ENCODE measurements at places on chromosomes 16 and 17.

DNA sequence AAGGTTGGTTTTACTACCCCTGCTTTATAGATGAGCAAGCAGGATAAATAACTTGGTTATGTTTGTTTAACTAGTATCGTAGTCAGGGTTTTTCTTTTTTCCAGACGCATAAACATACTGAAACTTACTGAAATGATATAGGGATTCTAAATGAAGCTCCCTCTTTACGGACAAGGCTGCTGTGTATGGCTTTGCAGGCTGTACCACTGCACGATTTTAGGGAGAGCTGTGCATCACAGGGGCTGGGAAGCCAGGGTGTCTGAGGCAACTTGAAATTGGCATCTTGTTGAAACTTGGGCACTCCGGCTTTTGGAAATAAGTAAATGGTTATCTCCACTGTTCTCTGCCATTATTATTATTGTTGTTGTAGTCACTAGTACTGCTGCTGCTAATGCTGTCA is 218.1 kb upstream of the CDH8 start:
- DNase-seq: no peak

- no peak for DNase-seq
These were observed 41.3 kb downstream of the CDH13 start for GRCh38 chr16:82668094-82668493.

- DNase-seq: no peak
These were observed 150.4 kb upstream of the IRX5 start for GRCh38 chr16:54780266-54780665.

DNA sequence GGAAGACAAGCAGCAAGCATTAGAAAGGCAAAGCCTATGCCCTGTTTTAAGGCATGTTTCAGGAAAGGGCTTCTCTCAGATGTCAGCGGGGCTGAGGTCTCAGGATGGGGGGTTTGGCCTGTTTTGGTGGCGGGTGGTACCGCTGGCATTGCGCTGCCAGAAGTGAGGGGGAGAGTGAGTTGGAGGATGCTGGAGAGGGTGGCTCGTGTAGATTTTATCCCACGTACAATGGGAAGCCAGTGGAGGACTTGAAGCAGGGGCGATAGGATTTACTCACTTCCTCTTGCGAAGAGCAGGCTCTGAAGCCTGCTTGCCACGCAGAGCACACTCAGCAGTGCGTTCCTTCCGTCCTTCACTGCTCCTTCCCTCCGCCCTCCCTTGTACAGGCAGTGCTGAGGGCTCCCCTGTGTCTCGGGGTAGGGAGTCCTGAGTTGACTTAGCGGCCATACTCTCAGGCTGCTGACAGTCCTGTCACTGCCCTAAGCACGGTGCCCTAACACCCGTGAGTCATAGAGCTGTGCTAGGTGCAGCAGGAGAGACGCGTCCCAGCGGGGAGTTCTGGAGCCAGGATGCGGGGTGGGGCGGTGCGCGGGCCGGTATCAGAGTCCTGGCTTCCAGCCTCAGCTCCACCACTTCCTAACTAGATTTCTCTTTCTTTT is 113.1 kb downstream of the SNX29 start:
- DNase-seq: peak; percentile 61

- DNase-seq: no peak
These were observed 27.5 kb downstream of the NSMCE1 start for GRCh38 chr16:27240948-27241531.

- DNase-seq: no peak
These were observed 30.7 kb downstream of the NFATC3 start for GRCh38 chr16:68115851-68116250.

DNA sequence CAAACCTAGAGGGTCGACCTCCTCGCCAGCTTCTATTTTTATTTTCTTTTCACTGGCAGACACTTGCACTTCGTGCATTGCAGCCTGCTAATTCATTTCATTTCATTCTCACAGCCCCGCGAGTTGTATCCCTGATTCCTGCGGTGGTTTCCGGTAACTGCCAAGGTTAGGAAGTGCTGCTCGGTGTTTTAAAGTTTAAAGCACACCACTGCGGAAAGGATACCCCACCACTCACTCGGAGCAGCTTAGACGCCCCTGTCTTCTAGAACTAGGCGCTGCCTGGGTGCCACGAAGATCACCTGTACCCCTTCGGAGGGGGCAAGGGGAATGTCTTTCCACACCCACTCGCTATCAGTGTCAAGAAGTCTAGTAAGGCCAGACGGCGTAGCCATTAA is 509 bp downstream of the CNEP1R1 start:
- peak; percentile 28 for DNase-seq

GRCh38 chr16:55147396-55147795 is 176.6 kb upstream of the IRX6 start:
- no peak for DNase-seq

DNA sequence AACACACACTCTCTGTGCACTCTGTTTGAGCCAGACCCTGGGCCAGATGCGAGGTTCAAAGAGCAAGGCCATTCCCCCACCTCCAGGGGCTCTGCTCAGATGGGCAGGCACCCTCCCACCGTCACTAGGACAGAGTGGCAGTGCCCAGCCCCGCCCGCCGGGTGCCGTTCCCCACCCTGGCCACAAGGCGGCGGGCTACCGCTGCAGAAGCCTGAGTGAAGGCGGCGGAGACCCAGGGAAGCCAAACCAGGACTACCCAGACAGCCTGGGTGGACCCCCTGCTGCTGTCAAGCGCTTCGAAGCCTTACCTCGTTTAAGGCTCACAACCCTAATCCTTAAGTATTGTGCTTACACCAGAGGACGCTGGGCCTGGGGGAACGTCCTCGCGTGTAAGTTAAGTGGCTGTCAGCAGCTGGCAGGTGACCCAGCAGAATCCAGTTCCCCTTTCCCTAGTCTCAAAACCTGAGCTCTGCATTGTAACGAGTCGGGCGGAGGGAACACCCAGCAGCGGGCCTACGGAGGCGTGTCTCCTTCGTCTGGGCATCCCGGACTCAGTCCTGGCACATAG is 4.5 kb downstream of the ARHGAP27 start:
- DNase-seq: peak; percentile 97

- no peak for DNase-seq
These were observed 170.5 kb upstream of the CACNG3 start for GRCh38 chr16:24085666-24086065.

DNA sequence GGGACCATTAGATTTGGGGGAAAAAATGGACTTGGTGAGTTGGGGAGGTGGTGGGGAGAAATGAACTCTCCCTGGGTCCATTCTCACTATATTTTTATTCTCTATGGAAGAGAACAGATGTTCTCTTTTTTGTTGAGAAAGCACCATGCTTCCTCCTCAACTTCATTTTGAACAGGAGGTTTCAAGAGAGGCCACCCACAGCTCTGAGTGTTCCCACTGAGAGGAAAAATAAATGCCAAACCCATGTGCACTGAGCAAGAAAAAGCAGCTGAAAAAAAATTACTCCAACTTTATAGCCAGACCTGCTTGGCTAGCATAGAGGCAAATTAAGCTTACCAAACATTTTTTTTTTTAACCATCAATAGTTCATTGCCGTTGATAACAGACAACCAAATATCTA is 883.6 kb downstream of the KCNJ2 start:
- DNase-seq: no peak

DNA sequence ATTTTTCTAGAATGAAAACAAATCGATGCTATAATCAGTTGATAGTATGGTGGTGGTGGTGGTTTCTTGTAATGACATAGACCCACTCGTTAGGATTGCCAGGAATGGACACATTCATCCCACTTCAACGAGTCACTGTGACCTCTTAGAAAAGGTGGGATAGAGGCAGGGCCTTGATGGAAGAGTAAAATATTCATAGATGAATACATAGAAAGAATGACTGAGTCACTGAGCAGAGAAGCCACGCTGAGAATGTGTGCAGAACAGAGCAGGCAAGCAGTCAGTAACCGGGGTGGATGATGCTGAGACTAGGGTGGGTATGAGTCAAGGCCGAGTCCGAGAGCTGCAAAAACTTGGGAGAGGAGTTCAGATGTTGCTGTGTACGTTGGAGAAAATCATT is 129.9 kb downstream of the PITPNC1 start:
- DNase-seq: no peak

DNA sequence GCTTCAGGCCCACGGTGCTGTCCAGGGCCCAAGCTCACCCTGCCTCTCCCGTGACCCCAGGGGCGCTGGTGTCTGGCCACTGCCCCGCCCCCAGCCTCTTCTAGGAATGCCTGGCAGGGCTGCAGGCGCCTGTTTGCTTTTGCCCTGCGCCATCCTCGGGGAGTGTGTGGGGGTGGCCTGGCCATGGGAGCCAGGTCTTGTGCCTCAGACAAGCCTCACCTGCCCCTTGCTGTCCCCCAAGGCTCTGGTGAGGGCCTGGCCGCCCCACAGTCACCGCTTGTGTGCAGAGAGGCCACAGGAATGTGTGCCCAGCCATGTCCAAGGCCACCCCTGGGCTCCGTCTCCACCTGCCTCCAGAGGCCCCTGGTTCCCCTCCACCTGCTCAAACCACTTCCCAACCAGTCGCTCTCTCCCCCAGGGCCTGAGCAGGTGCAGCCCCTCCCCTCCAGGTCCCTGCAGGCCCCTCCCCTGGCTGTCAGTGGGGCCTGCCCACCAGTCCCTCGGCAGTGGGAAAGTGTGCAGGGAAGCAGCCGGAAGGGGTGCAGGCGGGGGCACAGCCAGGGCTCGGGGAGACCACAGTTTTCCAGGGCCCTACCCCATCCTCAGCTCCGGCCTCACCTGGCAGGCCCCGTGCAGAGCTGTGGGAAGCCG is 841 bp upstream of the IGFALS start:
- peak; percentile 9 for DNase-seq

DNA sequence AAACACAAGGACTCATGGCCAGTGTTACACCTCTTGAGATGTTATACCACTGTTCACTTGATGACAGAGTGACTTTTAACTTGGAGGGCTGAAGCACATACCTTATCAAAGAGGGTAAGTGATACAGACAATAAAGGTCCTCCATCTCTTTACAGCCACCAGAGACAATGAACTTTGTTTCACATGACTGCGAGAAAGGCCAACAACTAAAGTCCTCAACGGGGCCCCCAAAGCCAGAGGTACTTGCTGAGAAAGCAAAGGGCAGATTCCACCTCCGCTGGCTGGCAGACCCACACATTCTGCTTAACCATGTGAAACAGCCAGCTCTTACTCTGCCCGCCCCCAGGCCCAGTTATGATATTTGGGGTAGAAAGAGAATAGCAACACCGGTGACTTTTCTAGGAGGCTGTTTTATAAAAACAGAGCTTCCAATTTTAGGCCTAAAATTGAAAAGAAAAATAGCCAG is 21.4 kb downstream of the DCUN1D3 start:
- no peak for DNase-seq

GRCh38 chr17:82373731-82374625 is 2.4 kb downstream of the UTS2R start:
- DNase-seq: no peak

- DNase-seq: no peak
These were observed 37.7 kb downstream of the EPN2 start for GRCh38 chr17:19274893-19275292.

DNA sequence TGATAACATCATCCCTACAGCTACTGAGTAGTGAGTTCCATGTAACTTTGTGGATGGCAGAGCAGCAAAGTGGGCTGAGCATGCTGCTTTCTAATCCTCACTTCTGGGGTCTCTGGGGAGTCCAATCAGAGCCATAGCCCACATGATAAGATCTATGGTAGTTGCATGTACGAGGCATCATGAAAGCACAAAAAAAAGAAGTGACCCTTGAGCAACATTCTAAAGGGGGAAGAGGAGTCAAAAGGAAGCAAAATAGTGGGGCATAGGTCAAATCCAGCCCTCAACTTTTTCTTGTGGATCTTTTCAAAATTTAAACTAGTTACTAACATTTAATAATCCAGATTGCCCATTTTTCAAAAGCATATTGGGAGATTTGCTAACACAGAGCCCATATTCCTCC is 208.5 kb upstream of the TOX3 start:
- DNase-seq: no peak

- DNase-seq: no peak
These were observed 4.1 kb upstream of the UBTF start for GRCh38 chr17:44223541-44224071.

GRCh38 chr16:11582157-11582814 is 4.4 kb downstream of the LITAF start:
- DNase-seq: no peak

DNA sequence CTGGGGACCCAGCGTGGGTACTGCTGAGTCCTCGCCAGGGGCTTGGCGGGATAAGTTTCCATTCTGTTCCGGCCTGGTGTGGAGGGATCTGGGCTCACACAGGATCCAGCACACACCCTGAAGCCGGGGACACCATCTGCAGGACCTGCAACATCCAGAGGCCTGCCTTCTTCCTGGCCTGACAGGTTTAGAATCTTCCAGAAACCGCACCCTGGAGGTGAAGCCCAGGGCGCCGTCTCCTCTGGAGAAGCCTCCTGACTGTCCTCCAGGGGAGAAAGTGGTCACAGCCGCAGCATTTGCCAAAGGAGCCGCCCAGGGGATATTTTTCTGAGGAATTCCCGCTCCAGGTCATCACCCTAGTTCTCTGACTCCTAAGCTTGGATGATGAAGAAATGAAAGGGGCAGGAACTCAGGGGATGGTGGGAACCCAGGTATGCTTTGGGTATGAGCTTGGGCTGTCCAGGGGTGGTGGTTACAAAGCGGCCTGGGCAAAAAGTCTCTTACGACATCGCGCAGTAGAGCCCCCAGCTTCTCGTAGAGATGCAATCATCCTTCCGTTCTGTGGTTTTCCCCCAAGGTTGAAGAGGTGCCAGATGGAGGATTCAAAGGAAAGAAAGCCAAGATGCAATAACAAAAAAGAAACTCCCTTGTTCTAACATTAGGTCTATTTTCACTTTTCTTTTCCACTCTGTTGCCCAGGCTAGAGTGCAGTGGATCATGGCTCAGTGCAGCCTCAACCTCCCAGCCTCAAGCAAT is 9.1 kb upstream of the CRISPLD2 start:
- DNase-seq: no peak

- peak; percentile 95 for DNase-seq
These were observed at the start of gene ZNF778 for GRCh38 chr16:89217388-89218191. Gene ZNF778, plus strand, starts transcription at chr16:89217703. Its CDS starts 3,425 bp downstream, at chr16:89221128.

GRCh38 chr16:23803591-23804123 is 32.1 kb upstream of the PRKCB start:
- peak; percentile 23 for DNase-seq

DNA sequence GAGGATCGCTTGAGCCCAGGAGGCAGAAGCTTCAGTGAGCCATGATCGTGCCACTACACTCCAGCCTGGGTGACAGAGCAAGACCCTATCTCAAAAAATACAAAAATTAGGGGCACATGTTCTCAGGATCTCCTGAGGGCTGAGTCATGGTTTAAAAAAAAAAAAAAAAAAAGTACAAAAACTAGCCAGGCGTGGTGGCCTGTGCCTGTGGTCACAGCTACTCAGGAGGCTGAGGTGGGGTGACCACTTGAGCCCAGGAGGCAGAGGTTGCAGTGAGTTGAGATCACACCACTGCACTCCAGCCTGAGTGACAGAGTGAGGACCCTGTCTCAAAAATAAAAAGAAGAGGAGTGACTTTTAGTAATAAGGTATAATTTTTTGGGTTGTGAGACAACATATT is 16.9 kb downstream of the BLMH start:
- DNase-seq: no peak

GRCh38 chr16:60204181-60204580 is 1470.1 kb upstream of the GOT2 start:
- no peak for DNase-seq

GRCh38 chr17:73613271-73614233 is 30.7 kb downstream of the SDK2 start:
- no peak for DNase-seq

GRCh38 chr17:77429969-77430752 is 289.4 kb downstream of the SEC14L1 start:
- peak; percentile 61 for DNase-seq
